ENCODE measurements at places on chromosomes 5 and 9. TPM values are rescaled to one million over a fixed set of nuclear protein-coding genes. Genes with fewer than 3 reads are reported as not detected.

Gene PDE8B
- total RNA-seq: 7.1 TPM

Gene SPEF2
- total RNA-seq: 2.9 TPM

Gene PRSS3
- total RNA-seq: 0.99 TPM

DNA sequence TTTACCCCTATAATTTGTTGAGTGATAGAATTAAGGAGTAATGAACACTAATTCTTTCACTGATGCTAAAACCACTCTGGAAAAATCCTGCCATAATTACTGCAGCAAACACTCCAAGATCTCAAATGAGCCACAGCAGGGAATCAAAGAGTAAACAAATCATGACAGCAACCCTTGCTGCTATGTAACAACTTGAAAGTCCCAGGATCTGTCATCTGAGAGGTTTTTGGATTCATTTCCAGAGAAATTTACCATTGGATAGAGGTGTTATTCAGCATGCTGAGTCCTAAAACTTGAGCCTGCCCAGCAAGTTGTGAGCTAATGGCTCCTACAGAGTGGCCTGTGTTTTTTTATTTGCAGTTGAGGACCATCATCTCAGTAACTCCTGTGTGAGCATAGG, 59.2 kb downstream of the PRLR start:
- no peak overlapping the region for H3K4me3 ChIP-seq
- H3K36me3 ChIP-seq: no peaks in the 10 kb centered on the region
- no peak overlapping the region for H3K27ac ChIP-seq

GRCh38 chr9:93306579-93307091, 122.7 kb downstream of the WNK2 start:
- no peaks in the 10 kb centered on the region for H3K27me3 ChIP-seq
- no peak for DNase-seq
- H3K36me3 ChIP-seq: peaks cover 21% of the 10 kb centered on the region
- no peak overlapping the region for H3K4me3 ChIP-seq
- no peak overlapping the region for H3K27ac ChIP-seq

DNA sequence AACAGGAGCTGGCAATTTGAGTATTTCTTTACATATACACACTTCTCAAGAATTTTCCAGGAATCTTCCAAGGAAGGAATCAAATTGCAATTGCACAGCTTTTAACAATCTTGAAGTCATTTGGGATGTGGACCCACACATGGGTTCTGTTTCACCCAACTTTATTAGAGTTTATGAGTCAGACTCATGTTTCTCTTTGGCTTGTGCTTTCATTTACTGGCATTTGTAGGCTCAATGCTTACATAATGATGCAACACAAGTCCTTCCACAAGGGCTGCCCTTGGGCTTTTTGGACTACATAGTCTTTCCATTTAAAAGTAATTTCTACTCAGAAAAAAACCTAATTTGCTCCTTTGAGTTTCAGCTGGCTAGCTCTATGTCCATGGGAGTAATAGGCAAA, 4.6 kb upstream of the CDC37L1 start:
- no peaks in the 10 kb centered on the region for H3K27me3 ChIP-seq
- peaks cover 8% of the 10 kb centered on the region for H3K4me1 ChIP-seq
- no peak overlapping the region for H3K4me3 ChIP-seq
- DNase-seq: no peak
- H3K36me3 ChIP-seq: no peaks in the 10 kb centered on the region

GRCh38 chr9:91415290-91415689, 8.3 kb downstream of the NFIL3 start:
- DNase-seq: no peak
- H3K27me3 ChIP-seq: no peaks in the 10 kb centered on the region
- H3K27ac ChIP-seq: no peak overlapping the region
- peaks cover 58% of the 10 kb centered on the region for H3K4me1 ChIP-seq
- H3K36me3 ChIP-seq: peaks cover 4% of the 10 kb centered on the region
- H3K4me3 ChIP-seq: no peak overlapping the region

Measured in esophagus muscularis mucosa (tissue), 4 donors.